ENCODE measurements at places on chromosomes 16 and 17. TPM values are rescaled to one million over a fixed set of nuclear protein-coding genes. Genes with fewer than 3 reads are reported as not detected.

The NOL3 gene
- total RNA-seq, result 113 TPM

The KRTAP9-2 gene
- total RNA-seq, result 127 TPM

The PTGES3L gene
- not detected for total RNA-seq

The ALOX12B gene
- total RNA-seq, result 122 TPM

The ZDHHC1 gene
- 31.0 TPM for total RNA-seq

The KRT25 gene
- 8.7 TPM for total RNA-seq

The MPP3 gene
- total RNA-seq, result 6.1 TPM

The SYT17 gene
- total RNA-seq, result 14.2 TPM

The DNAI2 gene
- not detected for total RNA-seq

The MPP2 gene
- 2.7 TPM for total RNA-seq

The SCNN1B gene
- total RNA-seq, result 59.0 TPM

The GAN gene
- 123 TPM for total RNA-seq

The MYH2 gene
- not detected for total RNA-seq

The EMP2 gene
- total RNA-seq, result 151 TPM

The CHST6 gene
- total RNA-seq, result 0.17 TPM

The LGALS9 gene
- 9.6 TPM for total RNA-seq

The PDE6G gene
- total RNA-seq, result 0.53 TPM

The PIMREG gene
- 3.3 TPM for total RNA-seq

The GPRC5B gene
- total RNA-seq, result 10.6 TPM

The HOXB6 gene
- 1.3 TPM for total RNA-seq

The CTRB2 gene
- not detected for total RNA-seq

The CLEC18B gene
- total RNA-seq, result not detected

The GGA3 gene
- 40.7 TPM for total RNA-seq

The LHX1 gene
- not detected for total RNA-seq

The CACNG5 gene
- total RNA-seq, result not detected

The MYO19 gene
- 134 TPM for total RNA-seq

The CDH15 gene
- not detected for total RNA-seq

The UMOD gene
- total RNA-seq, result not detected

The ZSCAN10 gene
- not detected for total RNA-seq

The NPW gene
- 3.0 TPM for total RNA-seq

The KRTAP4-9 gene
- total RNA-seq, result 10.1 TPM

The GP1BA gene
- total RNA-seq, result not detected

The FAM20A gene
- total RNA-seq, result 5.1 TPM

The KRT17 gene
- 1,744 TPM for total RNA-seq

The CEP295NL gene
- 11.1 TPM for total RNA-seq

Data from suprapubic skin (tissue), 4 donors.